ENCODE measurements at places on chromosomes 2 and 18.

DNA sequence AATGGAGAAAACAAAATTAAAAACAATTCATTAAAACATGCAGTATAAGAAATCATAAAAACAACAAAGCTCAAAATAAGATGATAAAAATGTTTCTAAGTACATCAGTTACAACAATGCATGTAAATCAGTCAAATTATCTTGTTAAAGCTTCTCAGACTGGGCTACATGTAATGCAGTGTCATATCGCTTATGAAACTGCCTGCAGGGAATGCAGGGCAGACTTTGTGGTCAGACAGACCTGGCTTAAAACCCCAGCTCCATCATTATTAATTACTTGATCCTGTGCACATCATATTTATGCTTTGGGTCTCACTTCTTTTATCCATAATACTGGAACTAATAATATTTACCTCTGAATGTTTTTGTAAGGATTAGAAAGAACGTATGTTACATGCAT is 74.6 kb downstream of the PID1 start:
- no peak for DNase-seq

GRCh38 chr2:95323347-95324155 is 26.4 kb downstream of the KCNIP3 start:
- no peak for DNase-seq

- no peak for DNase-seq
Observed at GRCh38 chr18:74438091-74438490, 19.0 kb downstream of the DIPK1C start.

DNA sequence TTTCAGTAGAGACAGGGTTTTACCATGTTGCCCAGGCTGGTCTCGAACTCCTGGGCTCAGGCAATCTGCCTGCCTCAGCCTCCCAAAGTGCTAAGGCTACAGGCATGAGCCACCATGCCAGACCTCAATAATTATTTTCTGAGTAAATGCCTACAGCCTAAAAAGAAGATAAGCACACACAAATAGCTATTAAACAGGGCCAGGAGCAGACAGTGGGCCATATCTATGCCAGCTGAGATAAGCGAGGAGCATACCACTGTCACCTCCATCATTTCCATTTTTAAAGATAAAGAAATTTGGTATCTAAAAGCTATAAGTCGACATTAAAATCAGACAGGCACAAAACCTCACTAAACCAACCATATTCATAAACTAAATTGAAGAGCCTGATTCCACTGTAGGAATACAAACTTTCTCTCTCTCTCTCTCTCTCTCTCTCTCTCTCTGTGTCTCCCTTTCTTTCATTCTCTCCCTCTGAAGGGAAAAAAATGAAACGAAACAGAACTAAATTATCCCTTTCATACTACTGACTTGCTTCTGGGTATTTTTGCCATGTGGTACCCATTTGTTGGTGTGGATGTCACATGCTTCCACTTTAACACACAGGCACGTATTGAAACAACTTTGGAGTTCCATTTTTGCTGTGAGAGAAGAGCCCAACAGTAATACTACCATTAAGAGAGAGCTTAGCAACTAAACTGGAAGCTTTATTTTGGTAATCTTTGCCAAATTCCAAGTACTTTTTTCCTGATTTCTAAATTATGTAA is 51.0 kb downstream of the FARSB start:
- no peak for DNase-seq

DNA sequence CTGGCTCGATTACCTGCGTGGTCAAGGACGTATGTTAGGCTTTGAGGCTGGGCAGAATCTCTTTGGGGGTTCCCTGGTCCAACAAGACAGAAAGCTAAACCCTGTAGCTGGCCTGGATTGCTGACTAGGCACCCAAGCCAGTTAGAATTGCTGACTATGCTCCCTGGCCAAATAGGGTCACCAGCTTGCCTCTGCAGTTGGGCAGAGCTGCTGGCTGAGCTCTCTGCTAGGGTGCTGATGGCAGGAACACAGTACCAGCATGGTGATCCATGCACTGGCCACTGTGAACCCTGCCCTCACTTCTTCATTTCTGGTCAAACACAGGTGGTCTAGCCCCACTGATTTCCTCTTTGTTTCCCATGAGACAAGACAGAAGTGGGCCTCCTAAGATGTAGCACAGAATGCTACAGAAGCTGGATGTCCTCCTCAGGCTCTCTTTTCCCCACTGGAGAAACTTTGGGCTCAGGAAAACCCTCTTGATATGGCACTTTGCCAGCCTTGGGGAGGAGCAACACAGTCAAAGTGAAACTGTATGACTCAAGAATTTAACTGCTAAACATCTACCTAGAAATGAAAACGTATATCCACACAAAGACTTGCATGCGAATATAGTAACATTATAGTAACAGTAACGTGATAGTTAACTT is 20.8 kb downstream of the SP140L start:
- no peak for DNase-seq

GRCh38 chr2:160334028-160334741 is 134.1 kb upstream of the ITGB6 start:
- DNase-seq, result no peak

- no peak for DNase-seq
Observed at GRCh38 chr18:50372743-50373142, 2.1 kb upstream of the SKA1 start.

- no peak for DNase-seq
Observed at GRCh38 chr18:63218472-63218871, 101.1 kb downstream of the BCL2 start.

DNA sequence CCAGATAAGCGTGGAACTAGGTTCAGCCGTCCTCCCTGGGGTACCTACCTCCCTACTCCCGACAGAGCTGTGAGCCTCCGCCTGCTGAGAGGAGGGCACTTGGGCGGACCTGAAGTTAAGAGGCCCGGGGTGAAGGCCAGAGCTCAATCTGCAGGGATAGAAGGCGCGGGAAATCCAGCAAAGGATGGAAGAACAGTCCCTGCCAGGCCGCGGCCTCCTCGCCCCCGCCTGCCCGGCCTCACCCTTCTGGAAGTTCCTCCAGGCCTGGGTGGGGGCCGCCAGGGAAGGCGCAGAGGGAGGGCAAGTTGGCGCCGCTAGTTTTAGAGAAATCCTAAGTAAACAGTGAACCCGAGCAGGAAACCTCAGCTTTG is 13.0 kb downstream of the EN1 start:
- DNase-seq, result no peak

- DNase-seq, result no peak
Observed at GRCh38 chr18:36247036-36247435, 50.5 kb upstream of the FHOD3 start.

GRCh38 chr2:75710220-75710576 is 517 bp downstream of the GCFC2 start:
- DNase-seq, result no peak

DNA sequence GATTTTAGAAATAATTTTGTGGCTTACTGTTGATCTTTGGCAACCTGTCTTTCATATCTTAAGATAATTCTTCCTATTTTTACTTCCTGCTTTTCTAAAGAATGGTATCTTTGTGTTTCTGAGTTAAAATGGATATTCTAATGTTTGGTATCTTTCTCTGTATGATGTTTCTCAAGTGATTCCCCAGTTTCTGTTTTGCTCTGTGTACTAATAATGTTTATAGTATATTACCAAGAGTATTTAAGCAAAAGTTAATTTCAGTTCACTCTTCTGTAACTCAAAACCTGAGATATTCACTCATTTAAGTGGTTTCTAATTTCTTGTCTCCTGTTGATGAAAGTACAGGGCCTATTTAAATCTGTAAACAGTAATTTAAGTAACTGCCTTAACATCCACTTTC is 58.3 kb downstream of the CCDC150 start:
- DNase-seq, result no peak

Data from GM04503 (cell line).